ENCODE measurements at places on chromosomes 2 and 18.

- DNase-seq, result no peak
Observed at GRCh38 chr2:7427293-7428060, 510.3 kb downstream of the RNF144A start.

DNA sequence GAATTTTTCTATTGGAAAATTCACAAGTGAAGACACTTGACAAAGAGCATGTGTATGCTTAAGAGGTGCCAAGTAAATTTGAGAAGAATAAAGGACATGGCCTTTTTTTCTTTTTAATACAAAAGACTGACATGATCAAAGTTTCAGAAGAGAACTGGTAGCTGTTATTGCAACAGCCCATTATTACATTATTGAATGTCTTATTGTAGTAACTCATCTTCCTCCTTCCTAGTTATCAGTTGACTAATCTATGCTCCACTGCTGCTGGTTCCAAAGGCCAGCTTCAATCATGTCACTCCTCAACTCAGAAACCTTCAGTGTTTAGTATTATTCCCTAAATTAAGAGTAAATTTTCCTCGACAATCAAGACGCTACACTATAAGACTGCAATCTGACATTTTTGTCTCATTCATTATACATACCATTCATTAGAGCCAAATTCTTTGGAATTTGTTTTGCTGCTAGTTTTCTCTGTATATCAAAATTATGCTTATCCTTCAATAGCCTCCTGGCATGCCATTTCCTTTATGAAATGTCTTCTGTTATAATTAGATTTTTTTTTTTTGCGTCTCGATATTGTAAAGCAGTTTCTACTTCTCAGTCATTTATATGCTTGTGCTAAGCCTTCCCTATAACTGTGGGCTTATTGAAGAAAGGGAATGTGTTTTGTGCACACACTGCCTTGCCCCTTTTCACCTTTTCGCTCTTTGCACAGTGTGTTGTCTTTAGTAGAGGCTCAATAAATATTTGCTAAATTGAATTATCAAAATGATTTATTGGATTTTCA is 27.9 kb downstream of the ITGA4 start:
- no peak for DNase-seq

- DNase-seq, result no peak
Observed at GRCh38 chr2:231458368-231458767, 5.9 kb downstream of the NCL start.

DNA sequence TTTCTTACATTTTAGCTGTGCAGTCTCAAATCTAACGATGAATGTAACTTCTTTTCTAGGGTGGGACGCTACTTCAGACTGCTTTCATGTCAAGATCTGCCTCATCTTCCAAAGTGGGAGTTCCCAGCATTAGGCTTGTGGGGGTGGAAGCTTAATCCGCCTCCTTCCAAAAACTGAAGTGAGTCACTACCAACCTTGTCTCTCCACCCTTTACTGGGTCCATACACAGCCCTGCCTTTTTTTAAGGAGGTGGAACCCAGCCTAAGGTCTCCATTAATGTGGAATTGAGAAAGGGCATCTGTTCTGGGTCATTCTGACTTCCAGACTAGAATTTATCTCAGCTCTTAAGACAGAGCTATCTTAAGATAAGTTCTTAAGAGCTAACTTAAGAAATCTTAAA is 42.0 kb upstream of the NFE2L2 start:
- no peak for DNase-seq
